Fibroblast of pulmonary artery (primary cell): ENCODE measurements at places on chromosomes 5 and 9.

DNA sequence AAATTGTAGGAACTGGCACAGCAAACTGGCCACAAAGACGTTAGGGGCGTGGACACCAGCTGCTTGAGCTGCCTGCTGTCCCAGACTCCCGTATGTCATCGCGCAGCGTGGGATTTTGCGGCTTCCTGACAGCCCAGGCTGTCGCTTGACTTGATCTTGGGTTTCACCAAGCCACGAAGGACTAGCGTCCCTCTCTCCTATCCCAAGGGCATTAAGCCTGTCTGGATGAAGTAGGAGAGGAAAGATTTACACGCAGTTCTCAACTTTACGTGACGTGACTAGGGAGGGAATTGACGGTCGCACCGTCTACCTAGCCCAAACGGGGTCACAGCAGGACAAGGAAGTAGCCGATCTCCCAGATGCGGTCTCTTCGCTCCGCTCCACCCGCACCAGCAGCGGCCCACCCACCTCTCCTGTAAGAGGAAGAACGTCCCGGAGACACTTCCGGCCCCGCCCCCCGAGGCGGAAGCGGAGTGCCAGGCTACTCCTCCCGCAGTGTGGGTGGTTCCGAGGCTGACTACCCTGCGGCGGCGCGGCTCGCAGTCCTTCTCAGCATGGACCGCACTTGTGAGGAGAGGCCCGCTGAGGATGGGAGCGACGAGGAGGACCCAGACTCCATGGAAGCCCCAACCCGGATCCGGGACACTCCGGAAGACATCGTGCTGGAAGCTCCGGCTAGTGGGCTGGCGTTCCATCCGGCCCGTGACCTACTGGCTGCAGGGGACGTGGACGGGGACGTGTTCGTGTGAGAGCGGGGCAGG lies at the start of gene WDR55:
TSS of gene WDR55 (plus strand) at position 546 of the 761 bp plus-strand sequence. CDS start at position 555, 9 bp downstream.
- peak; percentile 90 for DNase-seq

DNA sequence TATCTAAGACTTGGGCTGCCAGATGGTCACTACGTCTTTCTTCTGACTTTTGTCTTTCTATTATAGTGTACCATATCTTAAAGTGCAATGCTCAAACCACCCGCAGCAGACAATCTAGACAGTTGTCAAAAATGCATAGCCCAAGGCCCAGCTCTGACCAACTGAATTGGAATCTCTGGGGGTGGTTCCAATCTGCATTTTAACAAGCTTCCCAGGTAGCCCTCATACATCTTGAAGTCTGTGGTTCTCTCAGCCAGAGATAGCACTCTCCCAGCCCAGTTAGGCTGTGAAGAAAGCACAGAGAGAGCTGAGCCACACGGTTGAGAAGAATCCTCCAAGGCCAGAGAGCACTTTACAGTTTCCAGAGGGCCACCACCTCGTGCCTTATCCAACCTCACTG lies 128.2 kb upstream of the HAND1 start:
- no peak for DNase-seq

GRCh38 chr5:111411301-111411700 lies 101.0 kb downstream of the STARD4 start:
- DNase-seq = peak; percentile 8

GRCh38 chr5:133926489-133927299 lies 41.7 kb downstream of the C5orf15 start:
- DNase-seq = no peak

GRCh38 chr9:130498918-130499698 lies 54.3 kb downstream of the ASS1 start:
- DNase-seq = no peak

GRCh38 chr5:94309141-94309540 lies 309.3 kb downstream of the KIAA0825 start:
- DNase-seq = no peak

DNA sequence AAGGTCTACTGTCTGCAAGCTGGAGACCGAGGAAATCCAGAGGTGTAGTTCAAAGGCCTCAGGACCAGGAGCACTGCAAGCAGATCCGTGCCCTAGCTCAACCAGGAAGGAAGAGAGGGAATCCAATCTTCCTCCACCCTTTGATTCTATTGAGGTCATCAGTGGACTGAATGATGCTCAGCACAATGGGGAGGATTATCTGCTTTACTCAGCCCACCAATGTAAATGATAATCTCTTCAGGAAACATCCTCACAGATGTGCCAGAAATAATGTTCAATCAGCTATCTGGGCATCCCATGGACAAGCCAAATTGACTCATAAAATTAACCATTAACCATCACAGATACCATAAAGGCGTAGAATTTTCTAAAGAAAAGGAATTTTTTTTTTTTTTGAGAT lies 92.0 kb downstream of the BASP1 start:
- no peak for DNase-seq
